Esophagus mucosa (tissue), 1 donor: ENCODE measurements at places on chromosomes 2 and 18. TPM values are rescaled to one million over a fixed set of nuclear protein-coding genes. Genes with fewer than 3 reads are reported as not detected.

TRIB2 gene
- 12.7 TPM for total RNA-seq

CROCC2 gene
- 0.12 TPM for total RNA-seq

HOXD12 gene
- total RNA-seq, result not detected

OTX1 gene
- 1.8 TPM for total RNA-seq

SP5 gene
- 0.16 TPM for total RNA-seq

RGPD3 gene
- total RNA-seq, result 0.04 TPM

RFTN2 gene
- 1.5 TPM for total RNA-seq

SLC9A4 gene
- 0.08 TPM for total RNA-seq

CIB4 gene
- total RNA-seq, result not detected

TXNDC9 gene
- total RNA-seq, result 25.6 TPM

ZNF892 gene
- 1.3 TPM for total RNA-seq

RHOB gene
- 32.0 TPM for total RNA-seq

SLC4A1AP gene
- 13.3 TPM for total RNA-seq

GAL3ST2 gene
- total RNA-seq, result not detected

SP3 gene
- 51.1 TPM for total RNA-seq

SLC5A7 gene
- total RNA-seq, result not detected

GAREM1 gene
- total RNA-seq, result 22.9 TPM

COL5A2 gene
- total RNA-seq, result 6.3 TPM

TTR gene
- 0.20 TPM for total RNA-seq

ASB18 gene
- not detected for total RNA-seq

SPDYA gene
- total RNA-seq, result 0.92 TPM

CHRND gene
- total RNA-seq, result not detected
